ENCODE measurements at places on chromosomes 12 and 14.
A peak's percentile ranks its signal among the peaks of the same experiment; 100 is the strongest.

- DNase-seq, result no peak
Observed at GRCh38 chr12:107783406-107784376, 9.2 kb downstream of the ASCL4 start.

- no peak for DNase-seq
Observed at GRCh38 chr12:9843407-9843806, 16.1 kb downstream of the KLRF1 start.

GRCh38 chr12:50394469-50395029 is 1.9 kb downstream of the FAM186A start:
- no peak for DNase-seq

GRCh38 chr12:46103559-46104383 is 113.4 kb upstream of the SCAF11 start:
- DNase-seq, result peak; percentile 70

DNA sequence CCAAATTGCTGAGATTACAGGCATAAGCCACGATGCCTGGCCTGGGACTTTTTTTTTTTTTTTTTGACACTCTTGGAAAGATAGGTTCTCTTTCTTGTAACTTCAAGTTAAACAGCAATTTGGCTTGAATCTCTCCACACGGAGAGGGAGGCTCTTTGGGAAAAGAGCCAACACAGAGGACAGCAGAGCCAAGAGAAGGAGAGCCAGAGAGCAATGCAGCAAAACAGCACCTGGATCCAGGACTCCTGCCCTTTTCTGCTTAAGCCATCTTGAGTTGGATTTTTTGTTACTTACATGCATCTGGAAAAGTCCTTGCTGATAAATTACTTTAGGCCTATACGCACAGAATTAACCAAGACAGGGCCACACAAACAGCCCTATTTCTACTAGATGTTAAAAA is 176.8 kb downstream of the APAF1 start:
- DNase-seq, result no peak

DNA sequence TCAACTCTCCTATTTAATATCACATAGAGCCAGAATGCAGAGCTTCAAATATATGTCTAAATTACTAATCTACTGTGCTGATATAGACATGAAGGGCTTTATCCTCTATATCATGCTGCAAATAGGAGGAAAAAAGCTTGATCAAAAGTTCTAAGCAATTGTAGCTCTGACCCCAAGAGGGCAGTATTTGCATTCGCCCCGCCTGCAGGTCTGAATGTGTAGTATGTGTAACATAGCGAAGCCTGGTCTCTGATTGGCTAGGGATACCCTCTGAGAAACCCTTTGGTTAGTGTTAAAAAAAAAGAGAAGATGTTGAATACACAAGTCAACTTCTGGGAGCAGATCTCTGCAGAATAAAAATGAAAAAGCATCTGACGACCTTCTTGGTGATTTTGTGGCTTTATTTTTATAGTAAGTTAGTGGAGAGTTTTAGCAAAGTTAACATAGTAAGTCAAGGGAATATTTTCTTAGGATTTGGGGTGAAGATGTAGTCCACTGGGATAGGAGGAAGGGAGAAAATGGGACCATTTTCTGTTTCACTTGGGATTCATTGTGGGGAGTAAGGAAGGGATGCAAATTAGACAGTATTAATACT is 151.6 kb upstream of the OR4E1 start:
- DNase-seq, result peak; percentile 7

- no peak for DNase-seq
Observed at GRCh38 chr12:47882781-47883546, 21.8 kb downstream of the VDR start.

GRCh38 chr14:60169722-60170121 is 4.5 kb upstream of the DHRS7 start:
- no peak for DNase-seq

GRCh38 chr12:52607314-52607713 is 6.1 kb upstream of the KRT72 start:
- no peak for DNase-seq

GRCh38 chr12:107092669-107093416 is 506 bp downstream of the CRY1 start:
- peak; percentile 20 for DNase-seq

- DNase-seq, result no peak
Observed at GRCh38 chr14:80101835-80102234, 109.5 kb downstream of the DIO2 start.

Measured in globus pallidus (tissue), 1 donor.